ENCODE measurements at places on chromosomes 6 and 20. TPM values are rescaled to one million over a fixed set of nuclear protein-coding genes. Genes with fewer than 3 reads are reported as not detected.

Gene LRFN2
- total RNA-seq = not detected

Gene KCNQ5
- 0.20 TPM for total RNA-seq

GRCh38 chr6:10084111-10084986 lies 330.5 kb downstream of the TFAP2A start:
- DNase-seq = no peak

GRCh38 chr6:26554697-26555504 lies 16.7 kb downstream of the HMGN4 start:
- DNase-seq = peak; percentile 68

- no peak for DNase-seq
Measured at GRCh38 chr6:45718131-45718530, 297.5 kb downstream of the CLIC5 start.

DNA sequence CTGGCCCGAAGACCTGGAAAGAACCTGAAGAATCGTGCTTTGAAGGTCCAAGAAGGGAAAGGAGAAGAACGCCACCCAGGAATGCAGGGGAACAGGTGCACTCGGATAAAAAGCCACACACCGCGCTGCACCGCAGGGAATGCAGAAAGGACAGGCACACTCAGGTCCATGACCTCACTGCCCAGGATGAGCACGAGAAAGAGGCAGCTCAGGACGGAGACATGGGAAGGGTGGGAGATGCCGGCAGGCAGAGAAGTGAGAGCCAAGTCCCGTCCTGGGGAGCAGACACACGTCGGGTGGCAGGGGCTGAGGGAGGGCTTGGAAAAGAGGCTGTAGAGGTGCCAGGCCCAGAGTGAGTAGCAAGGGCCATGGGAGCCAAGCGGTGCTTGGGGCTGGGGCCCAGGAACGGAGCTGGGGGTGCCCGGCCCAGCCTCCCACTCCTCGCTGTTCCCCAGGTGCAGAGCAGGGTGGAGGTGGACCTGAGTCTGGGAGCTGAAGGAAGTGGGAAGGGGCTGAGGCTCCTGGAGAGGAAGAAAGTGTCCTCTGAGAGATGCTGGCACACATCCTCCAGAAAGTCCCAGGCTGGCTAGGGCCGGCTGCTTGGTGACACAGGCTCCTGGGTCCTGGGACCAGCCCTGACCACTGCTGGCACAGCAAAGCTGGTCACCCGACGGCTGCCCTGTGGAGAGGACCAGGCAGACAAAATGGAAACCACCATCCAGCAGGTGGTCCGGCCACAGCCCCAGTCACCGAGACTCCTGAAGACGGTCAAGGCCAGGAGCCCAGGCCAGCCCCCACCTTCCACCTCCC lies 91.3 kb downstream of the PSMB1 start:
- no peak for DNase-seq

GRCh38 chr6:73460056-73460455 lies 1.5 kb upstream of the MTO1 start:
- no peak for DNase-seq

GRCh38 chr6:50851049-50851845 lies 32.6 kb downstream of the TFAP2B start:
- no peak for DNase-seq

Measured in PC-9 (cell line).